Activated CD8-positive, alpha-beta memory T cell treated with anti-CD3 and anti-CD28 coated beads for 1 hour (primary cell): ENCODE measurements at places on chromosomes 1 and 21.

DNA sequence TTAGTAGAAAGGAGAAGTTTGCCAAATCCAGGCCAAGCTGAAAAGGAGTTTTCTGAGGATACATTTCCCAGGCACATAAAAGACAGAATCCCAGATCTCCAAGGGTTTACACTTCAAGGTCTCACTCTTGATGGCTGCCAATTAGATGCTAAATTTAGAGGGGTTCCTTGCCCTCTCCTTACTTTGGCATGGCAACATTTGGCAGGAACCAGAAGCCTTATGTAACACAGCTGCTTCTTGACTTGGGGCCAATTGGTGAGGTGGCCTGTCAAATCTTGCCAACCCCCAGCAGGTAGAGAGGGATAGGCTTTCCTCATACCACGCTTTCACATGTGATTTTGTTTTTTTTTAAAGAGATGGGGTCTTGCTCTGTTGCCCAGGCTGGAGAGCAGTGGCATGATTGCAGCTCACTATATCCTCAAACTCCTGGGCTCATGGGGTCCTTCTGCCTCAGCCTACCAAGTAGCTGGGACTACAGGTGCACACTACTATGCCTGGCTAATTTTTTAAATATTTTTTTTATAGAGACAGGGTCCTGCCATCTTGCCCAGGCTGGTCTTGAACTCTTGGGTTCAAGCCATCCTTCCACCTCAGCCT lies 25.2 kb upstream of the NKAIN1 start:
- DNase-seq, result no peak

- DNase-seq, result no peak
These were observed 163.6 kb downstream of the DSCAM start for GRCh38 chr21:40683349-40683748.

DNA sequence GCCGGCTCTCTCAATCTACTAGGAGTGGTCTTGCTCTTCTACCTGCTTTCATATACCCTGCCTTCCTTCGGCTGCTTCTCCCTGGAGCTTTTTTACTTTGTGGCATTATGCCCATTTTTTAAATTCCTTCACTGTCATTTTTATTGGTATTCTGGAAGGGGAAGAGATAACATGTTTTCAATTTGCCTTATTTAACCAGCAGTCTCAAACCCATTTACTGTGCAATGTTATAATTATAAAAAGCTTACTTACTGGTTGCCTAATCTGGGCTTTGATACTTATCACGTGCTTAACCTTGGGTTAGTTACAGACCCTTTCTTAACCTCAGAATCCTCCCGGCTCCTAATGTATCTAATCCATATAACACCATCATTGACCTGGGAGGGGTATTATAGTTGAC lies 128.1 kb downstream of the SIPA1L2 start:
- DNase-seq, result no peak

- DNase-seq, result no peak
These were observed 77.5 kb downstream of the RRAGC start for GRCh38 chr1:38781872-38782617.

DNA sequence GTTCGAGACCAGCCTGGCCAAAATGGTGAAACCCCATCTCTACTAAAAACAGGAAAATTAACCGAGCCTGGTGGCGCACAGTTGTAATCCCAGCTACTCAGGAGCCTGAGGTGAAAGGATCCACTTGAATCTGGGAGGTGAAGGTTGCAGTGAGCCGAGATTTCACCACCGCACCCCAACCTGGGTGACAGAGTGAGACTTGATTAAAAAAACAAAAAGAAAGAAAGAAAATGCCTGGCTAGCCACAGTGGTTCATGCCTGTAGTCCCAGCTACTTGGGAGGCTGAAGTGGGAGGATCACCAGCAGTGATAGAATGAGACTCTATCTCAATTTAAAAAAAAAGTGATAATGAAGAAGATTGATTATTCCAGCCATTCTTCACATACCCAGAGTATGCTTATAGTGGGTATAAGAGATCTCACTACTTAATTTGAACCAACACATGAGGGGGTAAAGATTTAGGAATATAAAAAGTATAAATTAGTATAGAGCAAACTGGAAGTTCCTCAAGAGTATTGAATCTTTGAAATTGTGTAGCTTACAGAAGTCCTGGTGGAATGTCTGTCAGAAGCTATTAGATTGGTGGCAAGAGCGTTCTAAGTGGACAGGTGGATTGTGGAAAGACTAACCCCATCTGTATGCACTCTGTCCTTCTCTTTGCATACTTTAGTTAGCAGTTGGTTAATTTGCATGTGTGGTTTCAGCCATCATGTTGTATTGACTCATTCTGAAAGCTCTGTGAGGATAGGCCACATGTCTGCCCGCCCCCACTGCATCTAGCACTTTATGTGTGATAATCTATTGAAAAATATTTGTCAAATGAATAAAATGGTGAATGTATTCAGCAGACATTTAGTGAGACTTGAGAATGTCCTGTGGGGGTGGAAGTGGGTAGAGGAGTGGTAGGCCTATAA lies 25.0 kb downstream of the RLF start:
- no peak for DNase-seq

DNA sequence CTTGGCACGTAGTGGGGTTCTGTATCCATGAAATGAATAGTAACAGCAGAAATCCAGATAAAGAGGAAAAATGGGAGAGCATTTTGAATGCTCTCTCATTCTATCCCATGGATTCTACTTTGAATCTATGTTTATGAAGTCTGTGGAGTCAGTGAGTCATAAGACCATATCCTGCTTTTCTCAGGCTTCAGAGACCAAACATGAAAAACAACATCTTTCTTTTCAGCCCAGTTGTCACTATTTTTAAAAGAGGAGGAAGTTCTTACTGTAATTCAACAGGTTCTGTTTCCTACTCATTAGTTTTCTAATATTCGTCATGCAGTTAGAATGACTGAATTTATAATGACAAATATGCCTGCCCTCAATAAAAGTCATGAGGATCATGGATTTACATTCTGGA lies 39.4 kb upstream of the CD55 start:
- no peak for DNase-seq

- no peak for DNase-seq
These were observed 123.5 kb downstream of the CRB1 start for GRCh38 chr1:197391303-197392226.

GRCh38 chr1:69244211-69244610 lies 323.5 kb upstream of the LRRC7 start:
- no peak for DNase-seq
